ENCODE measurements at places on chromosomes 3 and 15. TPM values are rescaled to one million over a fixed set of nuclear protein-coding genes. Genes with fewer than 3 reads are reported as not detected.

Gene ANP32A
- 40.9 TPM for total RNA-seq

Gene CNTN4
- 10.7 TPM for total RNA-seq

Gene TM4SF18
- 10.6 TPM for total RNA-seq

Gene LEKR1
- 0.11 TPM for total RNA-seq

Gene KNG1
- not detected for total RNA-seq

Gene DNAH12
- not detected for total RNA-seq

Gene ZBBX
- not detected for total RNA-seq

Gene GRK7
- not detected for total RNA-seq

Gene LDHAL6B
- total RNA-seq, result not detected

Gene WDR73
- total RNA-seq, result 17.0 TPM

Gene CYP1A2
- total RNA-seq, result not detected

Gene EPHA3
- 25.8 TPM for total RNA-seq

Gene ECE2
- total RNA-seq, result 0.69 TPM

Gene OR4F6
- total RNA-seq, result not detected

Gene TEX55
- not detected for total RNA-seq

Gene CAMK2N2
- not detected for total RNA-seq

Gene ANKRD63
- total RNA-seq, result not detected

DNA sequence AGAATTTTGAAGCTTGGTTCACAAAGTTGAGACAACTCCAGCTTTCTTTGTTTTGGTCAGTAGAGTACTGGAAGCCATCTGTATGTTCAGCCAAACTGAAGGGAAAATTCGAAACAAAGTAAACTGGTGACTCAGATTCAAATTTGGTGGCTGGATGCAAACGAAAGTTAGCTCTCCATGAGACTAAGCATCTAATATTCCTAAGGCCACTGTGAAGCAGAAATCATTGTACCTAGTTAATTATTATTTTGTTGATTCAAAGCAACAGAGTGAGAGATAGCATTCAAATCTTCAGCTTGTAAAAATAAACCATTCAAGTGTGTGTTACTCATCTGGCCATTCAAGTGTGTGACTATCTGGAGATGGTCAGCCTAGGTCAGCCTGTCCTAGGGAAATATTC, 42.1 kb downstream of the NR2F2 start:
- H3K4me3 ChIP-seq, result no peak overlapping the region
- H3K36me3 ChIP-seq, result no peaks in the 10 kb centered on the region
- DNase-seq, result no peak
- no peaks in the 10 kb centered on the region for H3K27me3 ChIP-seq
- no peak overlapping the region for H3K27ac ChIP-seq

DNA sequence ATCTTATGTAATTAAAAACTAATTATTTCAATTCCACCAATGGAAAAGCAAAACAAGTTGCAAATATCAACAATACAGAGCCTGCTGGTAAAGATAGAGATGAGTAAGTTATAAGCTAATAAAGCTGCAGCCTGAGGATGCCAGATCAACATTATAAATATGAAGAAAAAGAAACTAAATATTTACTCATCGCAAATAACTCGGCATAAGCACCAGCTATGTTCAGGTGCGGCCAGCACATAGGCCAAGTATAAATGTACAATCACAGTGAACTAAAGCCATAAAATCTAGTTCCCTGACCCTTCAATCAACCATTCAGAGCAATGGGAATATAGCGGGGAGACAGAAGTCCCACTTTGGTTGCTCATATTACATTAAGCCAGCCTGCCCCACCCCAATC, 7.7 kb upstream of the RSL24D1 start:
- H3K36me3 ChIP-seq, result no peaks in the 10 kb centered on the region
- DNase-seq, result no peak

DNA sequence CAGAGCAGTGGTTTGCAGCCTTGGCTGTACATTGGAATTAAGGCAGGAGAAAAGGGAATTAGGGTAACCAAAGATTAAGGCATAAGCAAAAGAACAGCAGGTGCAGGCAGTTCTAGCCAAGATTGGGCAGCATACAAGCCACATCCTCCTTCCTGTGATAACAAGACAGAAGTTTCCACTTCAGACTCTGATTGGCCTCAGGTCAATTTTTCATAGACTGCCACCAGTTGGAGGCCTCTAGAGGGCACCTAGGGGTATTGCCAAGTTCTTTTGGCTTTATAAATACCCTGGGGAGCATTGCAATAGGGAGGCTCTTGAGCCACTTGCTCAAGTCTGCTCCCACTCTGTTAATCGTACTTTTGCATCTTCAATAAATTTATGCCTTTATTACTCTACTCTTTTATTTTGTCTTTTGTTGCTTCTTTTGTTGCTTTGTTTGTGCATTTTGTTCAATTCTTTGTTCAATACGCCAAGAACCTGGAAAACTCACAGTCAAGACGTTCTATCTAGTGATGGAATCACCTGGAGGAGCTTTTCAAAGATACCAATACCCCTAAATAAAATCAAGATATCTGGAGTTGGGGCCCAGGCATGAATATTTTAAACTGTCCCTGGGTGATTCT, 32.2 kb upstream of the FMN1 start:
- H3K27me3 ChIP-seq, result no peaks in the 10 kb centered on the region
- H3K36me3 ChIP-seq, result no peaks in the 10 kb centered on the region
- DNase-seq, result peak; percentile 57
- H3K4me3 ChIP-seq, result no peak overlapping the region

GRCh38 chr3:60000311-60001105, 950.7 kb upstream of the CFAP20DC start:
- H3K36me3 ChIP-seq, result no peaks in the 10 kb centered on the region
- H3K4me1 ChIP-seq, result no peaks in the 10 kb centered on the region
- no peaks in the 10 kb centered on the region for H3K27me3 ChIP-seq
- no peak overlapping the region for H3K27ac ChIP-seq
- no peak for DNase-seq

GRCh38 chr15:57017024-57017423, 98.6 kb downstream of the TCF12 start:
- peaks cover 48% of the 10 kb centered on the region for H3K4me1 ChIP-seq
- H3K27me3 ChIP-seq, result no peaks in the 10 kb centered on the region
- no peak overlapping the region for H3K4me3 ChIP-seq
- H3K36me3 ChIP-seq, result no peaks in the 10 kb centered on the region
- DNase-seq, result no peak
- H3K27ac ChIP-seq, result no peak overlapping the region

DNA sequence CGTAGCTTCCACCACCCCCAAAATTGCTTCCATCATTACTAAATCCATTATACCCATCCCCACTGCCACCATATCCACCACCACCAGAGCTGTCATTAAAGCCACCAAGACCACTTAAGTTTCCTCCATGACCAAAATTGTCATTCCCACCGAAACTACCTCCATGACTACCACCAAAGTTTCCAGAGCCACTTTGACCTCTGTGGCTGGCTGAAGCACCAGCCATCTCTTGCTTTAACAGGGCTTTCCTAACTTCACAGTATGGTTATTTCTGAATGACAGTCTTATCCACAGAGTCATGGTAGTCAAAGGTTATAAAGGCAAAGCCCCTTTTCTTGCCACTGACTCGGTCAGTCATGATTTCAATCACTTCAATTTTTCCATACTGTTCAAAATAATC, 24.3 kb upstream of the DENND4A start:
- H3K4me3 ChIP-seq, result no peak overlapping the region
- DNase-seq, result no peak
- no peak overlapping the region for H3K27ac ChIP-seq

DNA sequence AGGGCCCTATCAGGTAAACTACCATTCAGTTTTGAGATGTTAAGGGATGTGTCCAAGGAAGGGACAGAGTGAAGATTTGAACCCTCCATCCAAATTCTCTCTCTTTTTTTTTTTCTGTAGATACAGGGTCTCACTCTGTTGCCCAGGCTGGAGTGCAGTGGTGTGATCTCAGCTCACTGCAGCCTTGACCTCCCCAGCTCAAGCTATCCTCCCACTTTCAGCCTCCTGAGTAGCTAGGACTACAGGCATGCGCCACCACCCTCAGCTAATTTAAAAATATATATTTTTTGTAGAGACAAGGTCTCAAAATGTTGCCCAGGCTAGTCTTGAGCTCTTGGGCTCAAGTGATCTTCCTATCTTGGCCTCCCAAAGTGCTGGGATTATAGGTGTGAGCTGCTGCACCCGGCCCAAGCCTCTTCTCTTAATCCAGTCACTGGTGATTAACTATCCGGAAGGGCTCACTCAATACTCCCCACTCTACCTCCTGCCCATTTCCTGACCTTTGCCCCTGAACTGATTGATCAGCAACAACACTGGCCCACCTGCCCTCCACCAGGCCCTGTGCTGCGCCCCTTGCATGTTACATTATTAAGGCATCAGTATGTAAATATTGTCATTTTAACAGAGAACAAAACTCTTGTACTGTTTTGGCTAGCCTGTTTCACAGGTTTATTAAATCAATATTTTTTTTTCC, 164.7 kb downstream of the CTNNB1 start:
- no peak for DNase-seq
- H3K27ac ChIP-seq, result no peak overlapping the region
- no peak overlapping the region for H3K4me3 ChIP-seq
- peaks cover 16% of the 10 kb centered on the region for H3K4me1 ChIP-seq
- H3K27me3 ChIP-seq, result no peaks in the 10 kb centered on the region

- no peaks in the 10 kb centered on the region for H3K4me1 ChIP-seq
- DNase-seq, result no peak
- H3K36me3 ChIP-seq, result peaks cover 43% of the 10 kb centered on the region
- H3K4me3 ChIP-seq, result no peak overlapping the region
- no peak overlapping the region for H3K27ac ChIP-seq
These were observed 14.2 kb downstream of the TMEM44 start for GRCh38 chr3:194618858-194619608.

DNA sequence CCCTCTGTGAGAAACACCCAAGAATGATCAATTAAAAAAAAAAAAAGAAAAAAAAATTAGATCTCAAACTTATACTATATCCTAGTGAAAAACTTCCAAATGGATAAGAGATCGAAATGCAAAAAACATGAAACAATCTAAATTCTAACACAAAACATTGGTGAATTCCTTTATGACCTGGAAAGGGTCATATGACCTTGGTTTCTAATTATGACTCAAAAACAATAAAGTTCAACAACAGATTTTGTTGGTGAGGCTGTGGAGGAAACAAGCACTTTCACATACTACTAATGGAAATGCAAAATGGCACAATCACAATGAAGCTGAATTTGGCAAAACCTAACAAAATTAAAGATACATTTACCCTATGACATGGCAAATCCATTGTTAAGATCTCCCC, 45.3 kb downstream of the HSPBAP1 start:
- no peak overlapping the region for H3K4me3 ChIP-seq
- H3K4me1 ChIP-seq, result no peaks in the 10 kb centered on the region
- peaks cover 7% of the 10 kb centered on the region for H3K36me3 ChIP-seq
- no peak overlapping the region for H3K27ac ChIP-seq
- no peaks in the 10 kb centered on the region for H3K27me3 ChIP-seq
- no peak for DNase-seq

DNA sequence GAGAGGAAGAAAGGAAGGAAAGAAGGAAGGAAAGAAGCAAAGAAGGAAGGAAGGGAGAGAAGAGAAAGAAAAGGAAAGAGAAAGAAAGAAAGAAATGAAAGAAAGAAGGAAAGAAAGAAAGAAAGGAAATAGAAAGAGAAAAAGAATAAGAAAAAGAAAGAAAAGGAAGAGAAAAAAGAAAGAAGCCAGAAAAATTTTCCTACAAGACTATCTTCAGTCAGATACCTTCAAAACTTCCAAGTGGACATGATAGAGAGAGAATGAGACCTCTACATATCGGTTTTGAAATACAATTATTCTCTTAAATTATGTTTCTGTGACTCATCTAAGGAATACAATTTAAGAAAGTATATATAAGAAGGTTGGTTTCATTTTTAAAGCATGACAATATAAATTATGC, 1369.0 kb downstream of the ZPLD1 start:
- no peaks in the 10 kb centered on the region for H3K4me1 ChIP-seq
- no peak overlapping the region for H3K27ac ChIP-seq

GRCh38 chr3:64520334-64520733, 167.5 kb downstream of the ADAMTS9 start:
- no peak overlapping the region for H3K4me3 ChIP-seq
- no peak overlapping the region for H3K27ac ChIP-seq
- no peaks in the 10 kb centered on the region for H3K4me1 ChIP-seq

DNA sequence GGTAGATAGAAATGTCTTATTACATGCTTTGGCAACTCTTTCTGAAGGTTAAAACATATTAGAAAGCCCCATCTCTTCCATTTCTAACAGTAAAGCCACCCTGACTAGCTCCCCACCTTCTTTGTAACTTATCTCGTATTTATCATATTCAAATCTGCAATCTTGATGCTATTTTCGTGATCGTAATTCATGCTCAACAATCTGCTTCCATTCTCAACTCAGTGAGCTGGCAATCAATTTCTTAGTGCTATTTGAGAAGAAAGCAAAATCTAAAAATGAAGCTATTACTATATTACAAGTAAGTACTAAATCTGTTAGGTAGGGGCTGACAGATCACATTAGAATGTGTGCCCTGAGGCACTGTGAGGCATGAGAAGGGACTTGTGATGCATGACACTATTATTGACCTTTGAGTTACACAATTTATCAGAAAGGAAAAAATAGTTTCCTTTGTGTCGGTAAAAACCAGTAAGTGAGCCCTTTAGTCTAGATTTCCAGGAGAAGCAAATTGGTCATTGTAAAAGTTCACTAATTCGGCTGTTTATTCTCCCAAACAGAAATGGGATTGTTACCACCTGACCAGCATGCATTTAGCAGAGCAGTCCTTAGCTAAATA, 379.7 kb upstream of the CNTN6 start:
- H3K27ac ChIP-seq, result no peak overlapping the region
- H3K4me1 ChIP-seq, result no peaks in the 10 kb centered on the region
- H3K4me3 ChIP-seq, result no peak overlapping the region
- H3K27me3 ChIP-seq, result no peaks in the 10 kb centered on the region
- no peak for DNase-seq

DNA sequence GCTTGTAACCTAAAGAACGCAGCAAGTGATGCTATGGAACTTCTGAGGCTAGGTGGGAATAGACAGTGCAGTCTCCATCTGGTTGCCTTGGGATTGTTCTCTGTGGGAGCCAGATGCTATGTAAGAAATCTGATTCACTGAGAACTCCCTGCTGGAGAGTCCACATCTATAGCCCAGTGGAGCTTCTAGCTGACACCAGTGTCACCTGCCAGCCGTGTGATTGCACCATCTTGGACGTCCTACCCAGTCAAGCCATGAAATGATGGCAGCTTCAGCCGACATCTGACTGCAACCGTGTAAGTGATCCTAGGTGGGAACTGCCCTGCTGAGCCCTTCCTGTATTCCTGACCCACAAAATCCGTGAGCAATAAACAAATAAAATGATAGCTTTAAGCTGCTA, 12.4 kb upstream of the FYCO1 start:
- no peak overlapping the region for H3K27ac ChIP-seq
- peaks cover 9% of the 10 kb centered on the region for H3K4me1 ChIP-seq
- no peaks in the 10 kb centered on the region for H3K36me3 ChIP-seq
- H3K27me3 ChIP-seq, result no peaks in the 10 kb centered on the region

DNA sequence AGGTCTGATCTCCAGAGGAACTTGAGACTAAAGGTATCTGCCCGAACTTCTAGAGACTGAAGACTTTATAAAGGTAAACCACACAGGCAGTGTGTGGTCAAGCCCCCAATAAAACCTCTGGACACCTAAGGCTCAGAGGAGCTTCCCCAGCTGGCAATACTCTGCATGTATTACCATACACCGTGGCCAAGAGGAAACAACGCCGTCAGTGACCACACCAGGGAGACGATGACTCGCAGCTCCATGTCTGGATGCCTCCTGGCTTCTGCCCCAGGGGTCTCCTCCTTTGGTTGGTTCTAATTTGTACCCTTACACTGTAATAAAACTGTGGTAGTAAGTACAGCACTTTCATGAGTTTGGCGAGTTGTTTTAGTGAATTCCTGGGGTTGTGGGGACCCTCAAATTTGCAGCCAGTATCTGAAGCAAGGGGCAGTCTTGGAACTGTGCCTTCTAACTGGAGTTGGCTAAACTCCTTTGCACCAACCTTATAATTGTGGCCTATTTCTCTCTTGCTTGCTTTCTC, 32.1 kb upstream of the BCL2L10 start:
- no peaks in the 10 kb centered on the region for H3K27me3 ChIP-seq
- peaks cover 13% of the 10 kb centered on the region for H3K36me3 ChIP-seq
- no peak for DNase-seq
- no peak overlapping the region for H3K27ac ChIP-seq
- no peaks in the 10 kb centered on the region for H3K4me1 ChIP-seq
- no peak overlapping the region for H3K4me3 ChIP-seq
